Effector CD8-positive, alpha-beta T cell (primary cell): ENCODE measurements at places on chromosomes 13 and 19.
A peak's percentile ranks its signal among the peaks of the same experiment; 100 is the strongest.

- no peak for DNase-seq
These were observed 894.9 kb upstream of the PCDH9 start for GRCh38 chr13:68125087-68125480.

- no peak for DNase-seq
These were observed 830.9 kb upstream of the PCDH20 start for GRCh38 chr13:62246581-62246980.

- no peak for DNase-seq
These were observed 411.6 kb upstream of the SLITRK5 start for GRCh38 chr13:87259479-87260083.

- no peak for DNase-seq
These were observed 144.9 kb upstream of the ZNF507 start for GRCh38 chr19:32200312-32201038.

- DNase-seq = no peak
These were observed 16.7 kb downstream of the TICAM1 start for GRCh38 chr19:4814625-4815425.

- no peak for DNase-seq
These were observed 166.5 kb downstream of the ATP8A2 start for GRCh38 chr13:25538276-25538675.

DNA sequence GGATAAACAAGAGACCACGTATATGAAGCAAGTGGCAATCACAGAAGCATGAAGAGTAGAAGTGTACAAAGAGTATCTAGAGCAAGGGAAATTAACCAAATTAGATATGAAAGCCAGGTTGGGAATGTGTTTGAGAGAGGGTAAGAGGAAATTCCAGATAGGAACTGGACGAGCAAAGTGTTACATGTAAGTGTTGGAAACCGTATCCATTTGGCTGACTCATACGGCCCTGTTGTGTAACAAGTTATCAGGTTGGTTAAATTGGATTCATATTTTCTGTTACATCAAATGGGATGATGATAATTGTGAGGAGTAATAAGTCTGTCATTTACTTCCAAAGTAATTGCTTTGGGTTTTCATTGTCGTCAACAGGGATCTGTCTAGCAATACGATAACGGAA is 46.7 kb downstream of the RXFP2 start:
- DNase-seq = no peak

DNA sequence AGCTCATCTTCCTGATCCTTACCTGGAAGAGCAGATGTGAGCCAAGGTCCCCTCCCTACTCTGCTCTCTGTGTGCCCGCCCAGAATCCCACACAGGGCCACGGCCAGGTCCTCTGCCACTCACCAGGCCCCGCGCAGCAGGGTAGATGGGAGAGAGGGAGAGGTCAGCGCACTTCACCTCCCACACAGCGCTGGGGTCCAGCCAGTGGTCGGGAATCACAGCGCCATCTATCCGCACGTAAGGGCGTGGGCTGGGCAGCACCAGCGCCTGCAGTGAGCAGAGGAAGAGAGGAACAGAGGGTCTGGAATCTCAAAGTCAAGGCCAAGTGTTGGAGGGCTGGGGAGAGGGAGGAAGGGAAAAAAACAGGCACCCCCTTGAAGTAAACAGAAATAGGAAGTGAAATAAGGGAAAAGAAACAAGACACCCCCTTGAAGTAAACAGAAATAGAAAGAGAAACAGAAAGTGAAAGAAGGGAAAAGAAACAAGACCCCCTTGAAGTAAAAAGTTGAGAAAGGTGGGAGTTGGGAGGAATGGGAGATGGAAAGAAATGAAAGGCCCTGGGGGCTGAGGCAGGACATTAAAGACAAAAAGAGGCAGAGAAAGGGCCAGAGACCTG is 7.0 kb upstream of the PLA2G4C start:
- DNase-seq = no peak

GRCh38 chr19:3760871-3761361 is 576 bp downstream of the APBA3 start:
- DNase-seq = no peak

GRCh38 chr19:5585461-5586299 is 17.9 kb upstream of the TINCR start:
- DNase-seq = peak; percentile 12

GRCh38 chr13:94968757-94969086 is 256.4 kb upstream of the SOX21 start:
- DNase-seq = no peak

DNA sequence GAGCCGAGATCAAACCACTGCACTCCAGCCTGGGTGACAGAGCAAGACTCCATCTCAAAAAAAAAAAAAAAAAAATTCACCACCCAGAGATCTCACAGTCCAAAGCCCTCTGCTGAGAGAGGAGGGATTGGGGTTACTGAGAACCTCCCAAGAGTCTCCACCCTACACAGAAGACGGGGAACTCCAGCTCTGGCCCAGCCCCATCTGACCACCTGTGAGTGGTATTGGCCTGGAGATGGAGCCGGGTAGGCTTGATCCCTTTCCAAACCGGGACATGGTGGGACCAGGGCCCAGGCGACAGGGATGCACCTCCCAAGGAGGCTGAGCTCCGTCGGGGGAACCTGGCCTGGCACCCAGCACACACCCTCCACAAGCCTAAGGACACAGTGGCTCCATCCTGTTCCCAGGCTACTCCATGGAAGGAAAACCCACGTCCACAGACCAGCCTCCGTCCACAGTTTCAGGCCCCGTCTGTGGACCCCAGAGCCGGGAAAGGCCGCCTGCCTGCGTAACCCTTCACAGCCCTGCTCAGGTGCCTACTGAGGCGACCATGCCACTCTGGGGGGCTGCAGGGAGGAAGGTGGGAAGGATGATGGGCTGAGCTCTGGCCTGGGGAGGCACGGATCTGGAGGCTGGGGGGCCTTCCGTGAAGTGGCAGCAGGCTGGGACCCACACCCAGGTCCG is 1.8 kb downstream of the TMEM259 start:
- DNase-seq = no peak

DNA sequence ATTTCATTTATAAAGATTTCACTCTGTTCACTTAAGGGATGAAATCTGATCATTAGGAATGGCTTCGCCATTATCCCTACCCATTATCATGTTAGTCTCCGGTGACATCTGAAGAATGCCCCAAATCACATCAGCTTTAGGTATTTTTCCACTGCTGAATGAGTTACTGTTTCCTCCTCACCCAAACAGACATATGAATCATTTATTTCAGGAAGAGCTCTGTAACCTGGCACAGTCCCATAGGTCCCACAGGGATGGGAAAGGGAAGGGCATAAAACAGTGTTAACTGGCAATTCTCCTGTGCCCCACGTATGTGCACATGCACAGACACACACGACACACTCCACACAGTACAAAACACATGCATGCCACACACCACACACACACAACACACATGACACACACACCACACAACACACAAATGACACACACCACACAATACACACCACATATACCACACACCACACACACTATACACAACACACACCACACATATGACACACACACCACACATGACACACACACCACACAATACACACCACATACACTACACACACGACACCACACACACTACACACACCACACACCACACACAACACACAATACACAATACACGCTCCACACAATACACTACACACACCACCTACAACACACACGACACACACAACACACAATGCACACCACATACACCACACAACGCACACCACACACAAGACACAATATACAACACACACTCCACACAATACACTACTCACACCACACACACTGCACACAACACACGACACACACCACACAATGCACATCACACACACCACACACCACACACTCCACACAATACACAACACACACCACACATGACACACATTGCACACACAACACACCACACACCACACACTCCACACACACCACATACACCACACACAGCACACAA is 15.4 kb downstream of the TMEM255B start:
- DNase-seq = no peak
